ENCODE measurements at places on chromosomes 2 and 18. TPM values are rescaled to one million over a fixed set of nuclear protein-coding genes. Genes with fewer than 3 reads are reported as not detected.
A peak's percentile ranks its signal among the peaks of the same experiment; 100 is the strongest.

DNA sequence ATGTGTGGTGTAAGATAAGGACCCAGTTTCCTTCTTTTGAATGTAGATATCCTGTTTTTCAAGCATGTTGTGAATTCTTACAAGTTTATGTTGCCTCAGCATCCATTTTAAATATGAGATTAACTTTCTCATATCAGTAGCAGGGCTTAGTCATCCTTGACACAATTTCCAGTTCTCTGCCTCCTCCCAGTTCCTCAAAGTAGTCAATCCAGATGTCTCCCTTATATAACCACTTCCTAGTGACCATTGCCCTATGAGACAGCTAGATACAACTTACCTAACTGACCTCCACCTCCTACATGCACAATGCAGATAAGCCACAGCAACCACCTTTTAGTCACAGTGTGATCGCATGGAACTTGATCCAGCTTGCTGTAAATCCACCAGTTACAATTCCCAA, 269.2 kb upstream of the ZNF521 start:
- DNase-seq: no peak
- no peak overlapping the region for H3K27ac ChIP-seq
- H3K4me1 ChIP-seq: no peaks in the 10 kb centered on the region

DNA sequence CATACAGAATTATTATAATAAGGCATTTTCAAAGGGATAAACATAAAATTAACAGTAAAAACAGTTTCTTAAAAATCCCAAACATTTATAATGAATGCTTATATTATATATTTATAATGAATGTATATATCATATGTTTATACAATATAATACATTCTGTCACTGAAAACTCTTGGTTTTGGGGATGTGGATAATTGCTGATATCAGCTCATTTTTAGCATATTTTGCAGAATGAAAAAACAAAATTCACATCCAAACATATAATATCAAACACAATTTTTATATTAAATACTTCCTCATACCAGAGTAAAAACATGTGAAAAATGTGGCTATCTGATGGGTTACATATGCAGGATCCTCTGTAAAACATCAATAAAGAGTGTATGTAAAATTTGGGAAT, 202.7 kb upstream of the KLHL14 start:
- H3K4me1 ChIP-seq: no peaks in the 10 kb centered on the region
- no peak for DNase-seq
- no peak overlapping the region for H3K4me3 ChIP-seq
- no peak overlapping the region for H3K27ac ChIP-seq

DNA sequence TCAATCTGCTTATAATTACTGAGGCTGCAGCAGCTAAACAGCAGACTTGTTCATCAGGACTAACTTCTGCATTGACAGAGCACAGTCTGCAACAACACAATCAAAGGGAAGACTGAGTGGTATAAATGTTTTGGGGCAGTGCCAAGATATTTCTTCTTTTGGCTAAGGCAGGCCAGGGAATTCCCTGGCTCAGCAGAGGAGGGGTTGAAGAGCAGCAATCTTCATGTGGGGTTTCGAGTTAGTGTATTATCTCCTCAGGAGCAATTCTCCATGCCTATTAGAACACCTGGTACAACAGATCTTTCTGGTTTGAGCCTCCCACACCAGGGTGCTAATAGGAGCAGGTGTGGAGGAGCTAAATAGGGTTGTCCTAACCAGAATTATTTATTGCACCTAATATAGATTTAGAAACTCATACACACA, 103.0 kb upstream of the STK17B start:
- no peak overlapping the region for H3K4me3 ChIP-seq
- DNase-seq: peak; percentile 64
- peak overlapping the region; percentile 81 for H3K27ac ChIP-seq
- no peaks in the 10 kb centered on the region for H3K27me3 ChIP-seq
- peaks cover 59% of the 10 kb centered on the region for H3K4me1 ChIP-seq

DNA sequence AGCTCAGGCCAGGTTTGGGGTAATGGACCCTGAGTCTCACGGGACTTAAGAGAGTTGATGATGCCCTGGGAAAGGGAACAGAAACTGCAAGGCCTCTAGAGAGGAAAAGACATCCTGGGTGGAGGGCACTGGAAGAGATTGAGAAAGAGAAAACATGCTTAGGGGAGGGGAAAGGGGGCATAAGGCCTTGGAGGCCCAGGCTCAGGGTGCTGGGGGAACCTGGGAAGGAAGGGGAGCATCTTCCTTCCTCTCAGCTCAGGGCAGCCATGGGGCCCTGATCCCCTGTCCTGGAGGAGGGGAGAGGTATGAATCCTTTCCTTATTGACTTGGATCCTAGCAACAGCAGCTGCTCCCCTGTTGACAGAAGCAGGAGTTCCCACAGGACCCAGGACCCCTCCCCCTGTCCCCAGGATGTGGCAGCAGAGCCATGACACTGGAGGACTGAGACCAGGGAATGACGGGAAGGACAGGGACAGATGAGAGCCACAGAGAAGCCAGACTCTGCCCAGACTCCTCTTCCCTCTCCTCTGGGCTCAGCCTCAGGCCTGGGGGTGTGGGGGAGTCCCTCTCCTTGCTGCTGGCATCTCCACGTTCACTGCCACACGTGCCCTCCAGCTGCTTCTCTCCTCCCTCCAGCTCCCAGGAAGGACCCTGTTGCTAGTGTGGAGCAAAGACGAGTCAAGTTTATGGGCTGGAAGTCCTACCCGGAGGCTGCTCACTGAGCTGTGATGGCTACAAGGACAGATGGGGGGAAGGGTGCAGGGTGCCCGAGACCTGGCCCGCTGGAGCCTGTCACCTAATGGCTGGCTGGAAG, 815 bp downstream of the GPBAR1 start:
- DNase-seq: no peak
- no peak overlapping the region for H3K4me3 ChIP-seq
- H3K36me3 ChIP-seq: peaks cover 5% of the 10 kb centered on the region
- H3K27ac ChIP-seq: peak overlapping the region; percentile 19
- H3K4me1 ChIP-seq: peaks cover 20% of the 10 kb centered on the region
- no peaks in the 10 kb centered on the region for H3K27me3 ChIP-seq

ZSWIM2 gene
- not detected for total RNA-seq

- no peaks in the 10 kb centered on the region for H3K36me3 ChIP-seq
- H3K27me3 ChIP-seq: no peaks in the 10 kb centered on the region
- DNase-seq: no peak
- no peak overlapping the region for H3K27ac ChIP-seq
- H3K4me1 ChIP-seq: no peaks in the 10 kb centered on the region
- no peak overlapping the region for H3K4me3 ChIP-seq
Observed at GRCh38 chr18:12421732-12422131, 14.0 kb downstream of the PRELID3A start.

DNA sequence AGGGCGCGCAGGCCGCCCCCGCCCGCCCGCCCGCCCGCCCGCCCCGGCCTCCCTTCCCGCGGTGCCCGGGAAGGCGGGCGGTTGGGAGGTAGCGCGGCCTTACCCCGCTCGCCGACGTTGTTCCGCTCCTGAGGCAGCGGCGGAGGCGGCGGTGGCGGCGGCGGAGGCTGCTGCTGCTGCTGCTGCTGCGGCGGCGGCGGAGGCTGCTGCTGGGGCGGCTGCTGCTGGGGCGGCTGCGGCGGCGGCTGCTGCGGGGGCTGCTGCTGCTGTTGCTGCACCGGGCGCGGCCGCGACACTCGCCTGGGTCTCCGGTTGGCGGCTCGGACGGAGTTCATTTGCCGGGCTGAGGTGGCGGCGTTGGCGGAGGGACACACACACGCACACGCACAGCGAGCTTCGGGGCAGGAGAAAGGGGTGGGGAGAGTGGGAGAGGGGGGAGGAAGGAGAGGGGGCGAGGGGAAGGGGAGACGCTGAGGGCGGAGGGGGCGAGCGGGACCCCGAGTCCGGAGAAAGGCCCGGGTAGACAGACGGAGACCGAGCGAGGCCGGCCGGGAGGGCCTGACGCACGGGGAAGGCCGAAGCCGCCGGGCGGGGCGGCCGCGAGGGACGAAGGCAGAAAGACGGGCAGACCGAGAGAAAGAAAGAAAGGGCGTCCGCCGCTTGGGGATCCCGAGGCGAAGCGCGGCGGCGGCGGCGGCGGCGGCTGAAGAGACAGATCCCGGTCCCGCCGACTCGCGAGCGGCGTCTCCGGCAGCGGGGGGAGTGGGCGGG, 727 bp downstream of the FBXO11 start:
- peaks cover 6% of the 10 kb centered on the region for H3K4me1 ChIP-seq
- H3K27ac ChIP-seq: peak overlapping the region; percentile 95
- peak; percentile 74 for DNase-seq
- peak overlapping the region; percentile 68 for H3K4me3 ChIP-seq

Measured in Caco-2 (cell line).